ENCODE measurements at places on chromosomes 6 and 20.

- DNase-seq = peak; percentile 89
These were observed 120.4 kb upstream of the RIPOR2 start for GRCh38 chr6:25056130-25056529.

DNA sequence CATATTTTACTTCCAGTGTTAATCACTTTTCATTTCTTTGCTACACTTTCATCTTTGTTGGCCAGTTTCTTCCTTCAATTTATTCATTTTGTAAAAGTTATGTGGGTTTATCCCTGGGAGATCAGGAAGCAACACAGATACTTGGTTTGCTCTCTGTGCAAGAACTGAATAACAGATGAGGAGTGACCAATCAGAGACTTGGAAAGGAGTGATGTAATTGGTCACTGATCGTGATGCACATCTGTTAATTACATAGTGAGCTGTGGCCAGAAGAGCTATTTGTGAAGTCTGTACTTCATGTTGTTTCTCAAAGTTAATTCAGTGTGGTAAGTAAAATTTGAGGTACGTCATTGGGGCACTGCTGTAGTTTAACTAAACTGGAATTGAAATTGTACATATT lies 21.3 kb downstream of the ANKRD6 start:
- no peak for DNase-seq

DNA sequence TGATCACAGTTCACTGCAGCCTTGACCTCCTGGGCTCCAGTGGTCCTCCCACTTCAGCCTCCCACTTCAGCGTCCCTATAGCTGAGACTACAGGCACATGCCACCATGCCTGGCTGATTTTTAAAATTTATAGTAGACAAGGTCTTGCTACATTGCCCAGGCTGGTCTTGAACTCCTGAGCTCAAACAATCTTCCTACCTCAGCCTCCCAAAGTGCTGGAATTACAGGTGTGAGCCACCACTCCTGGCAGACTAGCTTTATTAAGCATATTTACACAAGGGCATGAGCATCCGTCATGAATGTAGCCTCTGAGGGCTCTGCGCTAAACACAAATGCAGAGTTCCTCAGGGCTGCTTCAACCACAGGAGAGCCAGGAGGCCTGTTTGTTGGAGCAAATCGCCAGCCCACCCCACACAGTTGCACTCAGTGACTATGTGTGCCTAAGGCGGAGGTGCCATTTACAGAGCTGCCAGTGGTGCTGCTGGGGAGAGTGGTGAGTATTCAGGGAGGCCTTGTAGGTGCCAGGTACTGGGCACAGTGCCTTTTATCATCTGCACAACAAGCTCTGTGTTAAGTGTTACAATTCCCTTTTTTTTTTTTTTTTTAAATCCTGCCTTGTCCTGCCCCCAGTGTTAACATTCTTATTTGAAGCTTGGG lies 78.2 kb downstream of the PSMG4 start:
- DNase-seq = no peak

DNA sequence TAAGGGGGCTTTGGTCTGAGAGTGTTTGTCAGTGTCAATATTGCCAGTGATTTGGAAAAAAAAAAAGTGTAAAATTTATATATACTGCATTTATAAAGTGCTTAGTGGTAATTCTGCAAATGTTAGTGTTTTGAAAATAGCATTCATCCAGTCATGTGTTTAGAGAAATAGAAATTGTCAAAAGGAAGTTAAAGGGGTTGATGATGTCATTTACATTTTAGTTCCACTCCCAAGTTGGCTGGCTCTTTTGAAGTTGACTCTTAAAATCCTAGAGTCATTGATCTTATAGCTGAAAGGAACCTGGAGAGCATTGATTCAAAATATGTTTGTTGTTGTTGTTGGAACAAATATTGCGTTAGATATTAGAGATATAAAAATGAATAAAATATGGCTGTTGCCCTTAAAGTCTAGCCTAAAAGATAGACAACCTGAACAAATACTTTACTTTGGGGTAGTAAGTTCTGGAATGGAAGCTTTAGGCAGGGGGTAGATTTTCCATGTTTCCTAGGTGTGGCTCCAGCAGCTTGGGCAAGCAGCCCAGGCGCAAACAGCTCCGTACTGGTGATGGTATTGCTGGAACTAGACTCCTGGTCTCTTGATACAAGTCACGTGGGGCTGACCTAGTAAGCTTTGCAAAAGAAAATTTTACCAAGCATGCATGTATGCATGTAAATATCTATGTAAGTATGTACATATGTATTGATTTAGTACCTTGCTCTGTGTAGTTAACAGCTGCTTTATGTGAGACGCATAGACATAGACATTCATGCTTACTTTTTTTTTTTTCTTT lies 46.3 kb downstream of the HIVEP1 start:
- no peak for DNase-seq

DNA sequence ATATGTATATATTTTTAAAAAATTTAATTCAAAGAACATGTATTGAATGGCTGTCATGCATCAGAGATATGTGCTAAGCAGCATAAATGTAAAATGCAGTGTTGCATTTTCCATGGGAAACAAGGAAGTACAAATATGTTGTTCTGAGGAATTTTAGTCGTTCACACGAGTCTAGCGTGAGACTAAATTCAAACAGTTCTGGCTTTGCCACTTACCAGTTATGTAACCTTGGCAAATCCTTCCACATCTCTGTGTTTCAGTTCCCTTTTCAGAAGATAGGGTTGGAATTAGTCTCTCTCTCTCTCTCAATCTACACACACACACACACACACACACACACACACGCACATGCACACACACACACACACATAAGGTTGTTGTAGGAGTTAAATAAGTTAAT lies 305.4 kb downstream of the UTRN start:
- DNase-seq = peak; percentile 8

GRCh38 chr6:39402239-39402751 lies 79.8 kb upstream of the KCNK16 start:
- DNase-seq = no peak

- no peak for DNase-seq
These were observed 204.8 kb upstream of the NOX3 start for GRCh38 chr6:155660251-155660977.

DNA sequence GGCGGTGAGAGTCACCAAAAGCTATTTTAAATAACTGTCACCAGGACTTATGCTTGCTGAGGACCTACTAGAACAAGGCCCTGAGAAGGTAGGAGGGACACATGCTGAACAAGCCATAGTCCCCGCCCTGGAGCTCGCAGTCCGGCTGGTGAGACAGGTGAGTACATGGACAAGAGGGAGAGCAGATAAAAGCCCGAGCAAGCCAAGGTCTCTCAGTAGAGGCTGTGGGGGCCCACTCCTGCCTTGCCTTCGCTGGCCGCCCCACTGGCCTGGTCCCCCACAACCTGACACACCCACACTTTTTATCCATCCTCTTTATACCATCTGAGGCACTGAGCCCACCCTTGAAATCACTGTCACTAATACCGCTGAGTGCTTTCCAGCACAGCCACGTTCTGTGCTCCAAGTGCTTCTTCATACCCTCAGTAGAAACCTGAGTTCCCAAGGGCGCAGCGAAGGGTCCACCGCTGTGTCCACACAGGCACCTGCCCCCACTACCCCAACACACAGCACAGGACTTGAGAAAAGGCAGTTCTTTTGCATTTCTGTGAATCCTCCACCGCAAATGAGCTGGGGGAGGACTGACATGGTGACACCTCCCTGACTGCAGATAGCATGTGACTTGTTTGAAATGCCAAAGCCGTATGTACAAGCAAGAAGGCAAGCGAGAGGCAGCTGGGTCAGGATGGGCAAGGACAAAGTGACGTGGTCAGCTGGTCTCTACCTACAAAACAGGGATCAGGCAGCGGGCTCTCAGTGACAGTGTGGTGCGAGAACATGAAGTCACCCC lies 12.1 kb downstream of the DDRGK1 start:
- DNase-seq = no peak

GRCh38 chr6:135505648-135506047 lies 8.1 kb upstream of the AHI1 start:
- DNase-seq = no peak

DNA sequence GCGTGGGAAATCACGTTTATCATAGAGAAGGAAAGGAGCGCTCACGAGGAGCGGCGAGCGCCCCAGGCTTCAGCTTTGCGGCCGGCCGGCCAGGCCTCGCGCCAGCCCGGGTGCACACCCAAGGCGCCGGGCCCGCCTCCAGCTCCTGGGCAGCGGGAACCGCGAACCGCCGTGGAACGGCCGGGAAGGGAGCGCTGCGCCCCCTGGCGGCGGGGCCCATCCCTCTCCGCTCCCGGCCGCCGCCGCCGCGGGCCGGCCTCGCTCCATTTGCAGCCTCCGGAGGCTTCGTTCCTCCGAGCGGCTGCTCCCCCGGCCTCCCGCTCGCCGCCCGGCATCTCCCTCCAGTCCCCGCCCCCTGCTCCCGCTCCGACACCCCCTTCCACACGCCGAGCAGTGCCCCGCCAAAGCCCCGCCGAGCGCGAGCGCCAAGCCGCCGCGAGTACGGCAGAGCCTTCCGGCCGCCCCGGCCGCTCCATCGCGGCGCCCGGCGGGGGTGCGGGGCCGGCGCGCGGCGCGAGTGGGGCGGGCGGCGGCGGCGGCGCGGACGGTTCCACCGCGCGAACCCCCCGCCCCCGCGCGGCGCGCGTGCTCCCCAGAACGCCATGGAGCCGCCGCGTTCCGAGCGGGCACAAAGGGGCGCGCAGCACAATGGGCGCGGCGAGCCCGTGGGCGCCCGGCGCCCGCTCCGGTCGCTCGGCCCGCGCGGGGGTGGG lies 946 bp downstream of the BEND3 start:
- peak; percentile 75 for DNase-seq

- no peak for DNase-seq
These were observed 143.1 kb downstream of the RNF144B start for GRCh38 chr6:18530201-18530600.

DNA sequence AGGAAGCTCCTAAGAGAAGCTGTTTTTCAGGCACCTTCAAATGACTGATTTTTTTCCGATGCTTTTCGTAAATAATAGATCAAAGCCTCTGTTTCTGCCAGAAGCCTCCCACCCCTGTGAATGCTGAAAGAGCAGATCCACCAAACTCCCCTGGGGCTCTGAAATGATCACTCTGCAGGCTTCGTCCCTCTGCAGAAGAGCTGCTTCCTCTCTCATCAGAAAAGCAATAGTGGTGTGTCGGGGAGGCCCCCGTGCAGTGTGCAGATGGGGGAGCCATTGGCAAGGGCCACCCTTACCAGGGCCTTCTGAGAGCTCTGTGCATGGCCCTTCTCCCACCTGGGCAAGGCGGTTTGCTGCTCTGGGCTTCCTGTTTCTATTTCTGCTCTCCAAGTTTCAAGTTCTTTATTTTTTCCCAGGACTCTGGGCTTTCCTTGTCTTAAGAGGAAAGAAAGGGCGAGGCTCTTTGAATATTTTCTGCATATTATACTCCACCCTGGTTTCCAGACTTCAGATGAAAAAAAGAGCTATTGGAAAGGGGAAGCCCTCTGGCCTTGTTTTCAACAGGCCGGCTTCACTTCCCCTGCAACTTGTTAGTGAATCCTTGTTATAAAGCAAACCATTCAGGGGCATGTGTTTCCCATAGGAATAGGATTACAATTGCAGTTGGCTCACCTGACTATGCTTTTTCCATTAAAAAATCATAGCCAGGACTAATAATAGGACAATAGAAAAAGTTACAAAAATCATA lies 155.2 kb downstream of the TTLL2 start:
- no peak for DNase-seq

GRCh38 chr6:56270812-56271441 lies 23.5 kb upstream of the COL21A1 start:
- no peak for DNase-seq

- no peak for DNase-seq
These were observed 309.2 kb downstream of the CDC5L start for GRCh38 chr6:44696686-44697085.

- no peak for DNase-seq
These were observed 88.2 kb downstream of the TCP11 start for GRCh38 chr6:35052694-35053565.

DNA sequence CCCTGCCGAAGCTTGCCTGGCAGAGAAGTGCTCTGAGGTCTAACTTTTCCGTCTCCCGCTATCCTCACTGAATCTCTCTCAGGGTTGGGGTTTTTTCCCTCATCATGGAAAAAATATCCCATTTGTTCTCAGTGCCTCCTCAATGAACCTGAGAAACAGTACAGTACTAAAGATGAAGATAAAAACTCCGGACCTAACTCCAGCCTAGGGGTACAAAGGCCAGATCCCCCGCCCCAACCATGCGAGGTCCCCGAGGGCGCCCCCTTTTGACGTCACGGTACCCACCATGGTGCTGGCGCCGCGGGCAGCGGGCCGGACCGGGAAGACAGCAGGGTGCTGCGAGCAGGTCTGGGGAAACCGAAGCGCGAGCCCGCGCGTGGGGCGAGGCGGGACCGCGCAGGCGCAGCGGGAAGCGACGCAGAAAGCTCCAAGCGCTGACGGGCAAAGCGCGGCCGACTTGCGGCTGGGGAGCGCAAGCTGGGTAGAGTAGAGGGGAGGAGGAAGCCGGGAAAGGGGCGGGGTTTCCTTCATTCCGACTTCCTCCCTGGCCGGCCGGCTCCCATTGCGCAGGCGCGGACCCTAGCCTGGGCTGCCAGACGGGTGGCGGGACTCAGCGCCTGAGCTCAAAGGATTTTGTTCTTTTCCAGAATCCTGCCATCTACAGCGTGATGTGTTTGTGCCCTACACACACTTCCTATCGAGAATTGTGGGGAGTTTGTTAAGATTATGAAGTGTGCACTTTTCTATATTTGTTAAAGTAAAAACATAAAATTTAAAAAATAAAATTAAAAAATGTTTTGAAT lies at the start of gene LSM2:
Gene LSM2, minus strand, starts transcription at position 497 of the 803 bp plus-strand sequence. Its CDS starts 209 bp downstream, at position 288.
- peak; percentile 98 for DNase-seq

- DNase-seq = no peak
These were observed 29.9 kb downstream of the KIF13A start for GRCh38 chr6:17957498-17957897.

- DNase-seq = no peak
These were observed 208.0 kb downstream of the ARHGAP18 start for GRCh38 chr6:129501740-129502660.

- DNase-seq = no peak
These were observed 7.9 kb downstream of the RAB32 start for GRCh38 chr6:146551545-146551944.

- DNase-seq = no peak
These were observed 14.1 kb downstream of the ENPP5 start for GRCh38 chr6:46156701-46157100.

DNA sequence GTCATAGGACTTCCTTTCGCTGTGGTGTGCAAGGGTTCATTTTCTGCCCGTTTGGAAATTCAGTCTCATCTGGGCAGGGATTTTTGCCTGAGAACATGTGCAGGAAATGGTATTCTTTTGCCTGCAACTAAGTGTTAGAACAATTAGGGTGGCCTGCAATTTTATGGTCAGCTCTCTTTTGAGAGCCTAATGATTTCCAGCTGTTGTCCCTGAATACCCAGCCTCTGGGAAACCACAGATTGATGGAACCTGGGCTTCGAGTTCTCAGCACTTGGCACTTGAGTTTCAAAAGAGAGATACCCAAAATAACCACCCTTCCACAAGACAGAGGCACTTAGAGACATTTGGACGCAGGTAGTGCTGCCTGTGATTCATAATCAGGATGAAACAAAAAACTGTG lies 217.2 kb upstream of the FOXA2 start:
- DNase-seq = no peak

- peak; percentile 32 for DNase-seq
These were observed at the start of gene RBPJL for GRCh38 chr20:45306431-45306982. TSS of gene RBPJL (plus strand) at chr20:45306840. CDS start at chr20:45306923, 83 bp downstream.

GRCh38 chr6:135291288-135292076 lies 110.4 kb downstream of the MYB start:
- DNase-seq = no peak
